ENCODE measurements at places on chromosomes 7 and 10.

DNA sequence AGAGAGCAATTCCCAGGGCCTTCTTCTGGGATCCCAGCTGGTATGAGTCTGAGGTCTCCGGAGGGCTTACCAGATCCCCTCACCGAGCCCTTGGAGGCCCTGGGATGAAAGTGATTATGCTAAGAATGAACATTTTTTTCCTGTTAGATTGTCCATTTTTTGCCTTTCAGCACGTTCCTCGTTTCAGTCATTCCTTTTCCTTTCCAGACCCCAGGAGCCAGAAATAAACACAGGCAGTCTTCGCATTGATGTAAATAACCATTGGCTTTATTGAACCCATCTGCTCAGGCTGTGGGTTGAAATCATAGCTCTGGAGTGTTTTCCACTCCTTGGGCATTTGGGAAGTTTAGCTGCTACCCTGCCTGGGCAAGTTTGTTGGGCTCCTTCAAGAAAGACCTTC, 320.9 kb upstream of the AUTS2 start:
- DNase-seq: no peak

DNA sequence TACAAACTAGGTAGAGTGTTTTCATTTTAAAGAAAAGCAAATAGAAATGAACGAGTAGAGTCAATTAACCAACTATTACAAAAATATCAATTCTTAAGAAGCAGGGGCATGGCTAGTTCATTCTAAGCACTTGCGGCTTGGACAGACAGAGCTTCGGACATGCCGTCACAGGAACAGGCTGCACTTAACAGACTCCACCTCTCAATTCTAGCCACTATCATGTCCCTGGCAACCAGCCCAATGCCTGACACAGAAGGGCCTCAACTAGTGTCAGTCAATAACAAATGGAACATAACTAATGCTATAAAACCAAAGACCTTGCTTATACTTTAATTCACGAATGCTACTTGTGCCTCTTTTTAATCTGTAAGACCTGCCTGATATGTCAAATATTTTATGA, 74.4 kb downstream of the TPK1 start:
- peak; percentile 19 for DNase-seq

- DNase-seq: no peak
Measured at GRCh38 chr7:112610636-112611035, 129.8 kb downstream of the LSMEM1 start.

DNA sequence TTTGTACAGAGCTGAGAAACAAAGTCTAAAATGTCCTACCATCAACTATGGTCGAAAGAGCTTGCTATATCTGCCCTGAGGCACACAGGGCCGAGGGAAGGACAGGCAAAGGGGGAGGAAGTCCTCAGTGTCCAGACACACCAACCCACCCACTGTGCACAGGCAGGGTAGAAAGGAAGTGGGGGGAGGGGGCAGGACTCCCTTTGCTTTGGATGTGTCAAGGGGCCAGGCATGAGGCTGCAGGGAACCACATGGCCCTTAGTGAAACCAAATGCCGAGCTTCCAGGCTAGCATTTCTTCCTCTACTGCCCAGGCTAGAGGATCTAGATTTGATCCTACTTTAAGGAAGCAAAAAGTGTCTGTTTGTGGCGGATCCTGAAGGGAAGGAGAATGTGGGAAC, 28.6 kb downstream of the KCNH2 start:
- DNase-seq: no peak

DNA sequence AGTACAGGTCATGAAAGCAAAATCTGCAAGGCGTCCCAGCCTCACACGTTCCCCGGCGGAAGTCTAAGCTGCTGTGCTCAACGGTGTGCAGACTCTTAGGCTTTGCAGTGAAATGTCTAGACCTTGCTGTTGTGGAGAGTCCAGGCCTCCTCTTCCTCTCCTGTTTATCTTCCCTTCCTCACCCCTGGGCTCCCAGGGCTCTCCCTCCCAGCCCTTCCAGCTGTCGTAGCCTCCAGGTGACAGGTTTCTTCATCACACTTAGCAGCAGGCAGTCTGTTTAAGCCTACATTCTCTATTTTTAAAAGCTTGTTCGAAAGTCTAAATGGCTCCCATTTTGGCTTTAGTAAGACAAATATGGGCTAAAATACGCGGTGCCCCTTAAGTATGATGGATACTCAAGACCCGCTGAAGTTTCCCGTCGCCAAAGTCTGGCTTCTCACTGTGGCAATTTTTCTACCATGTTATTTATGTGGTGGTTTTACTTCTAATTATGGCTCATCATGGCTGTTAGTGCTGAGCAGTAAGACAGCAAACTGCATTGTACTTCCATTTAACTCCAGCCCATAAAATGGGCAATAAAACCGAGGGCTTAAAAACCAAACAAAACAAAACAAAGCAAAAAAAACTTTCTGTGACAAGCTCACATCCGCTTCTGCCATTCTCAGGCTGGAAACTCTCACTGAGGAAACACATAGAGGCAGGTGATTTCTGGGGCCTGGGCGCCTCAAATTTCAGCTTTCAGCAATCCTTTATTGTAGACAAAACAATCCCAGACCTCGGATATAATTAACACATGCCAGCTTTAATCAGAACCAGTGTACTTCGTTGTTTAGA, 243.2 kb downstream of the SNX10 start:
- DNase-seq: no peak

DNA sequence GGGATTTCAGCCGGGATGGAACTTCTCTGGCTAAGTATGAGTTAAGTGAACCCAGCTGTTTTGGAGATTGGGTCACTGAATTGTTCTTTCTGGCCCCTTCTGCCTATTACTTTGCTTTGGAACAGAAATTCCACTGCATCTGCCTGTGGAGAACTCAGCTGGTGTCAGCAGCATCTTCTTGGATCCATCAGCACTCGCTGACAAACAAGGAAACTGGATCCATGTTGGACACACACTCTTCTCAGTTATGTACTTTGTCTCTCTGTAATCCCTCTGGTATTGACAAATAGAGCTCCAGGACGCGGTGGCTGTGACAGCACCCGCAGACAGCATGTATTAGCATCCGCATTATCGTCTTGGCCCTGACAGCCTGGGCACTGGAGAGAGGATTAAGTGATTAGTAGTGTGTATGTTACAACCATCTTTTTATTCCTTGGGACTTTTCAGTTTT, 73.0 kb upstream of the BMPER start:
- DNase-seq: no peak

DNA sequence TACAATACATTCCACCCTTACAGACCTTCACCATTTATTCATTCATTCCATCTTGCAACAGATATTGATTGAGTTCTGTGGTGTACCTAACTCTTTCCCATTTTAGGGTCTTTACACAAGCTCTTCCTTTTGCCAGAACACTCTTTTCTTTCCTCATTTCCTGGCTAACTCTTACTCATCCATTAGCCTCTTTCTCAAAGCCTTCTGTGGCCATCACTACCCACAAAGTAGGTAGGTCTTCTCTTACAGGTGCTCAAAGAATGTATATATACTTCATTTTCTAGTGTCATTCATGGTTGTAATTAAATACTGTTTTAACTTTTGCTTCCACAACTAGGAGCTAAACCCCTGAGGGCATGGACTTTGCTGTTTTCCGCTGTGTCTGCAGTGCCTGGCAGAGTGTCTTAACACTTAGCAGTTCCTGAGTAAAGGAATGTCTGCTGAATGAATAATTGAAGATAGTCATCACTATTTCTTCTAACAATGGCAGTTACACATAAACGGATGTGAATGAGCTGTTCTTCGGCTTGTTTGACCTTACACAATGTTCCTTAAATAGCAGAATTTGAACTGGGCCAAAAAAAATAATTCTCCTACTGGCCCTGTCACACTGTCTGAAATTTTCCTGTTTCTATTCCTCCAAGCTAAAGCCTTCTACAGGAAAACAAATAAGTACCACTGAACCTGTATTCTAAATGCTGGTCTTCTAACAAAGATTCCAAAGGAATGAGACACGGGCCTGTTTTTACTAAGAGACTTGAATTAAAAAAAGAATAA, 15.1 kb downstream of the BCAP29 start:
- peak; percentile 29 for DNase-seq

GRCh38 chr10:20596065-20596755, 300.9 kb downstream of the NEBL start:
- no peak for DNase-seq

GRCh38 chr10:48419714-48420113, 113.2 kb downstream of the MAPK8 start:
- DNase-seq: no peak

DNA sequence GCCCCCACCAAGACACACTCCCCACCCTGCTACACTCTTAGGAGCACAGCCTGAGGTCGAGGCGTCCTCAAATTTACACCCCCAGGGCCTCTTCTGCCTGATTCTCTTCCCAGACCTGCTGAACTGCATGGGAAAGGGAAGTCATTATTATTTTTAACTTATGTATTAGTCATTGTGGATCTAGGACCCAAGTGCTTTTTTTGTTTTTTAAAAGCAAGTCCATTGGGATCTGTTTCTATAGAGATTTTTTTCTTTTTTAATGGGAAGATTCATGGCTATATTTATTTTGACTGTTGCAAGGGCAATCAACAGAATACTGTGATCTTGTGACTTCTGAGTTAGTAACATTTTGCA, 203.8 kb downstream of the ZMYND11 start:
- no peak for DNase-seq

DNA sequence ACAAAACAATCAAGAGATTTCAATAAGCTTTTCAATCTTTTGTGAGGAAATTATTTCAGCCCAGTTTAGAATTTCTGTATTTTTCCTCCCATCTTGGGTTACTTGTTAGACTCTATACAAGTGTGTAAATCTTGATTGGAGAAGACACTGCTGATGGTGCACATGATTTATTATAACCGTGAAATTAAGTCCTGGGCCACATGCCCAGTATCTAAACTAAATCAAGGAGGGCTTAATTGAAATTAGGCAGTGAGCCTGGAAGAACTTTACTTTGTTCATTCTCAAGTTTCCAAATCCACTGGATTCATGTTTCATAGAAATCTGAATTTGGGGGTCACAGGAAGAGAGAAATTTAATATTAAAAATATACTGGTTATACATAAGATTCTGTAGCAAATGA, 44.5 kb downstream of the CSTF2T start:
- DNase-seq: no peak

DNA sequence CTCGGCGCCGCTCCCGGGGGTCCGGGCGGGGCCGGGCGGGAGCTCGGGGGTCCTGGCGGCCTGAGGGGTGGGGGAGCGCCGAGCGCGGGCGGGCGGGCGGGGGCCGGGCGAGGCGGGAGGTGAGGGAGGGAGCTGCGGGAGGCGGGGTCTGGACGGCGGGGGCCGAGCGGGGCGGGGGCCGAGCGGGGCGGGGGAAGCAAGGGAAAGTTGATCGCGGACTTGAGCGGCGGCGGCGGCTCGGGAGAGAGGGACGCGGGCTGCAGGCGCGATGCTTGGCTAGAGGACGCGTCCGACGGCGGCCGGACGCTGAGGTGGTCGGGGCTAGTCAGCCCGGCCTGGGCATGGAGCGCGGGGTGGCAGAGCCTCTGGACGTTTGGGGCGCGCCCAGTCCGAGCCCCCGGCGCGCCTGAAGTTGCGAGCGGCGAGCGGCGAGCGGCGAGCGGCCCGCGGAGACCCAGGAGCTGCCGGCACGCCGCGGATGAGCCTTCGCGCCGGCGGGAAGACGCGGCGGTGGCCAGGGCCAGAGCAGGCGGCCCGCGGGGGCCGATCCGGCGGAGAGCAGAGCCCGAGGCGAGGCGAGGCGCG, at the start of gene CDH23:
TSS of gene CDH23 (plus strand) at position 210 of the 585 bp plus-strand sequence. CDS start 42,912 bp downstream, outside the sequence.
- DNase-seq: peak; percentile 54

Measured in heart right ventricle (tissue), 16 donors.